Naive thymus-derived CD8-positive, alpha-beta T cell (primary cell): ENCODE measurements at places on chromosomes 12 and 14.

DNA sequence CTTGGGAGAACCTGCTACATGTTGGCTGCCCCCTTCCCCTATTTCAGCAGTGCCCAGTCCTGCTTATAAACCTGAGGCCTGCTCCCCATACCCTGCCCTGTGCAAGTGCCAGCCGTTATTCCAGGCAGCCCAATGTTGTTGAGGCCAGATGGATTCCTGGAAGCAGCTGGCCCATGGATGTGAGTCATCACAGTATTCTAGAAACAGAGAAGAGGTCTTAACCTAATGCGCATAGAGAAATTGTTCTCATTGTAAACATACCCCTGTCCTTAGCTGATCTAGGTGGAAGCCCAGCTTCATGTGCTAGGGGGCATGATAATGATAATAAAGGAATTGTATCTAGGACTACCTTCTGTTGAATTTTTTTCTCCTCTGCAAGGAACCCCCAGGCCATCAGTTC lies 69.7 kb downstream of the TSPAN11 start:
- no peak overlapping the region for H3K4me3 ChIP-seq
- H3K4me1 ChIP-seq: no peaks in the 10 kb centered on the region
- no peak for DNase-seq
- no peaks in the 10 kb centered on the region for H3K27me3 ChIP-seq
- no peak overlapping the region for H3K27ac ChIP-seq

DNA sequence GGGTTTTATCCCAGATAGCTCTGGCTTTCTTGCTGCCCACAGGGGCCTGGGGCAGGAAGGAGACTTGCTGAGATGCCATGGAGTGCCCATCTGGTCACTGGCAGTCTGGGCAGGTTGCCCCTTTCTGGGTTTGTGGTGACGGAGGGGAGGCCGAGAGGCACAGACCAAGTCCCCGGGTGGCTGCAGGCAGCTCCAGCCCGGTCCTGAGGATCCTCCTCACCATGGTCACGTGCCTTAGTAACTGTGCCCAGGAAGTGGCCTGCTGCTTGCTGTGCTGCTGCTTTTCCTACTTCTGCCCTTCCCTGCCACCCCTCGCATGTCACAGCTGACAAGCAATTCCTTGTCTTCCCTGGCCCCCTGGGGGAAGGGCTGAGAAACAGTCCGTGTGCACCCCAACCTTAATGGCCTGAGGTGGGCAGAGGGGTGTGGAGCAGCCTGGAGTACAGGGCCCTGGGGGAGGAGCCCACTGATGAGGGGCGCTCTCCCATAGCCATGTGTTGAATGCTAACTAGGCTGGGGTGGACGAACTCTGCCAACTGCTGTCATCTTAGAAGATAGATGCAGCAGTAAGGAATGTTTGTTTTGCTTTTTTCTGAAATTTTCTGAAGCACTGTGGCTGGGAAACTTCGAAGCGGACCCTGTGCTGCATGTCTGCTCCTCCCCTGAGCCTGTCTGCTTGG lies 54.9 kb upstream of the SRSF5 start:
- DNase-seq: no peak
- peak overlapping the region; percentile 38 for H3K27ac ChIP-seq
- no peaks in the 10 kb centered on the region for H3K27me3 ChIP-seq
- H3K4me1 ChIP-seq: peaks cover 47% of the 10 kb centered on the region

DNA sequence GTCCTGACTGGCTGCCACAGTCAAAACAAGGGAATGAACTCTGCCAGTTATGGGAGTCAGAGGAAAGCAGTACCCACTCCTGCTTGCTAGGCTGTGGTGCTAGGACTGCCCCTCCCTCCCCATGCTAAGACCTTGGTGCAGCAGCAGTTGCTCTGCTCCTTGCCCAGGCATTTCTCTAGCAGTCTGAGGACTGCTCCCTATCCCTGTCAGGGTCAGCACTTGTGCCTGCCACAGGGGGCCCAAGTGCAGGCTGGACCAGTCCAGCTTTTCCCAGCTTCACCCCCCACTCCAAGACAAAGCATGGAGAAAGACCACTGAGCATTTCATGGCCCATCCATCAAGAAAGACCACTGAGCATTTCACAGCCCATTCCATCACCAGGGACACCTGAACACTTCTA lies 305.8 kb upstream of the CLEC14A start:
- no peak overlapping the region for H3K27ac ChIP-seq
- DNase-seq: no peak
- H3K27me3 ChIP-seq: no peaks in the 10 kb centered on the region
- H3K4me3 ChIP-seq: no peak overlapping the region
- no peaks in the 10 kb centered on the region for H3K4me1 ChIP-seq

- H3K27ac ChIP-seq: no peak overlapping the region
- H3K27me3 ChIP-seq: no peaks in the 10 kb centered on the region
- peaks cover 15% of the 10 kb centered on the region for H3K36me3 ChIP-seq
- DNase-seq: no peak
- H3K4me1 ChIP-seq: peaks cover 7% of the 10 kb centered on the region
- no peak overlapping the region for H3K4me3 ChIP-seq
Measured at GRCh38 chr12:68031174-68031573, 41.9 kb downstream of the IFNG-AS1 start.

GRCh38 chr12:16606991-16607390 lies 1.0 kb upstream of the LMO3 start:
- no peak overlapping the region for H3K27ac ChIP-seq
- peaks cover 77% of the 10 kb centered on the region for H3K27me3 ChIP-seq
- H3K4me1 ChIP-seq: no peaks in the 10 kb centered on the region
- DNase-seq: no peak

- peaks cover 2% of the 10 kb centered on the region for H3K4me1 ChIP-seq
- H3K36me3 ChIP-seq: peaks cover 8% of the 10 kb centered on the region
- DNase-seq: no peak
Measured at GRCh38 chr12:4089121-4089606, 184.4 kb upstream of the CCND2 start.

DNA sequence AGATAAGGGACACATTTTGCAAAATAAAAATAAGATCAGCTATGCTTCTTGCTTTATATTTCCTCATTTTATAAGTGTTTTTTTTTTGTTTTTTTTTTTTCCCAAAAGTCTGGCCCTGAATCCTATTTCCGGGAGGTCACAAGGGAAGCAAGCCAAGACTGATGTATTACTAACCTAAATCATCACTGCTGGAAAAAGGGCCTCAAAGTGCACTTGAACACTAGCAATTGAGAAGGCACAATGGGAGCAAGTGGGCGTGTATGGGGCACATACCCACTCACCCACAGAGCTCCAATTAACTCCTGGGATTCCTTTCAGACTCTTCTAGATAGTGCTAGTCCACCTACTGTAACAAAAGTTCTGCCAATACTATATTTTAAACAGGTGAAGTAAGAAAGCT lies 58.8 kb downstream of the STON2 start:
- no peaks in the 10 kb centered on the region for H3K36me3 ChIP-seq
- peaks cover 13% of the 10 kb centered on the region for H3K27me3 ChIP-seq
- no peak overlapping the region for H3K4me3 ChIP-seq
- DNase-seq: no peak
- no peaks in the 10 kb centered on the region for H3K4me1 ChIP-seq

- peak overlapping the region; percentile 42 for H3K4me3 ChIP-seq
- peak overlapping the region; percentile 77 for H3K27ac ChIP-seq
- no peaks in the 10 kb centered on the region for H3K27me3 ChIP-seq
- DNase-seq: no peak
- peaks cover 76% of the 10 kb centered on the region for H3K4me1 ChIP-seq
- peaks cover 8% of the 10 kb centered on the region for H3K36me3 ChIP-seq
Measured at GRCh38 chr12:53212931-53213330, 5.9 kb upstream of the ITGB7 start.

GRCh38 chr12:112602150-112602549 lies 183.4 kb downstream of the PTPN11 start:
- no peaks in the 10 kb centered on the region for H3K4me1 ChIP-seq
- no peak overlapping the region for H3K27ac ChIP-seq
- no peaks in the 10 kb centered on the region for H3K36me3 ChIP-seq
- DNase-seq: no peak
- H3K27me3 ChIP-seq: peaks cover 36% of the 10 kb centered on the region
